Natural killer cell (primary cell): ENCODE measurements at places on chromosomes 7 and 10. TPM values are rescaled to one million over a fixed set of nuclear protein-coding genes. Genes with fewer than 3 reads are reported as not detected.
A peak's percentile ranks its signal among the peaks of the same experiment; 100 is the strongest.

GRCh38 chr10:4663162-4663992 lies 162.6 kb upstream of the AKR1E2 start:
- no peak overlapping the region for H3K4me3 ChIP-seq
- H3K36me3 ChIP-seq: no peaks in the 10 kb centered on the region
- H3K27ac ChIP-seq: no peak overlapping the region
- no peaks in the 10 kb centered on the region for H3K27me3 ChIP-seq

GRCh38 chr10:130018265-130018664 lies 54.2 kb upstream of the EBF3 start:
- H3K36me3 ChIP-seq: no peaks in the 10 kb centered on the region
- H3K4me3 ChIP-seq: no peak overlapping the region
- no peaks in the 10 kb centered on the region for H3K27me3 ChIP-seq
- no peaks in the 10 kb centered on the region for H3K4me1 ChIP-seq
- no peak for DNase-seq
- no peak overlapping the region for H3K27ac ChIP-seq

DNA sequence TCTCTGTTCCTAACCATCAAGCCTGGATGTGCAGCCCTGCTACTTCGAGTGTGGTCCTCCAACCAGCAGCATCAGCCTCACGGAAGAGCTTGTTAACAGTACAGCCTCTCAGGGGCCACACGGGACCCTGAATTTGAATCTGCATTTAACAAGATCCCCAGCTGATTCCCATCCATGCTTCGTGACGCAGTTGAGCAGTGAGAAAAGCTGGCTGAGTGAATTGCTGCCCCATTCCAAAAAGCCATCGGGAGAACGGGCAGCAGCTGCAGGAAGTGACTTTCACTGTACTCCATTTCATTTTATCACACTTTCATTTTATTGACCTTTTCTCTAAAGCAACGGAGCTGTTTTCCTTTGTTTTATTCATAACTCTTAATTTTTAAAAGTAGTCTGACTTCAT lies 22.5 kb downstream of the FAM171A1 start:
- DNase-seq: no peak
- no peak overlapping the region for H3K27ac ChIP-seq
- H3K4me3 ChIP-seq: no peak overlapping the region
- H3K36me3 ChIP-seq: no peaks in the 10 kb centered on the region
- H3K27me3 ChIP-seq: peaks cover 3% of the 10 kb centered on the region
- H3K4me1 ChIP-seq: no peaks in the 10 kb centered on the region

- no peak overlapping the region for H3K27ac ChIP-seq
- no peak overlapping the region for H3K4me3 ChIP-seq
Observed at GRCh38 chr10:77909021-77909748, 17.4 kb downstream of the DLG5 start.

GRCh38 chr10:93225938-93226337 lies 152.2 kb downstream of the CYP26A1 start:
- H3K36me3 ChIP-seq: no peaks in the 10 kb centered on the region
- DNase-seq: no peak
- no peak overlapping the region for H3K4me3 ChIP-seq
- no peaks in the 10 kb centered on the region for H3K4me1 ChIP-seq
- H3K27ac ChIP-seq: no peak overlapping the region
- no peaks in the 10 kb centered on the region for H3K27me3 ChIP-seq

GRCh38 chr7:101170617-101171441 lies 5.5 kb upstream of the VGF start:
- peaks cover 82% of the 10 kb centered on the region for H3K27me3 ChIP-seq
- no peak overlapping the region for H3K27ac ChIP-seq
- peak; percentile 44 for DNase-seq
- H3K4me3 ChIP-seq: no peak overlapping the region

- H3K4me1 ChIP-seq: peaks cover 9% of the 10 kb centered on the region
- H3K4me3 ChIP-seq: no peak overlapping the region
- peak overlapping the region; percentile 15 for H3K27ac ChIP-seq
- H3K27me3 ChIP-seq: no peaks in the 10 kb centered on the region
- H3K36me3 ChIP-seq: no peaks in the 10 kb centered on the region
Observed at GRCh38 chr10:89367529-89367928, 10.3 kb upstream of the IFIT1B start.

- H3K4me1 ChIP-seq: no peaks in the 10 kb centered on the region
- H3K36me3 ChIP-seq: no peaks in the 10 kb centered on the region
- H3K4me3 ChIP-seq: no peak overlapping the region
- H3K27me3 ChIP-seq: no peaks in the 10 kb centered on the region
Observed at GRCh38 chr10:66837990-66838389, 87.8 kb upstream of the LRRTM3 start.

DNA sequence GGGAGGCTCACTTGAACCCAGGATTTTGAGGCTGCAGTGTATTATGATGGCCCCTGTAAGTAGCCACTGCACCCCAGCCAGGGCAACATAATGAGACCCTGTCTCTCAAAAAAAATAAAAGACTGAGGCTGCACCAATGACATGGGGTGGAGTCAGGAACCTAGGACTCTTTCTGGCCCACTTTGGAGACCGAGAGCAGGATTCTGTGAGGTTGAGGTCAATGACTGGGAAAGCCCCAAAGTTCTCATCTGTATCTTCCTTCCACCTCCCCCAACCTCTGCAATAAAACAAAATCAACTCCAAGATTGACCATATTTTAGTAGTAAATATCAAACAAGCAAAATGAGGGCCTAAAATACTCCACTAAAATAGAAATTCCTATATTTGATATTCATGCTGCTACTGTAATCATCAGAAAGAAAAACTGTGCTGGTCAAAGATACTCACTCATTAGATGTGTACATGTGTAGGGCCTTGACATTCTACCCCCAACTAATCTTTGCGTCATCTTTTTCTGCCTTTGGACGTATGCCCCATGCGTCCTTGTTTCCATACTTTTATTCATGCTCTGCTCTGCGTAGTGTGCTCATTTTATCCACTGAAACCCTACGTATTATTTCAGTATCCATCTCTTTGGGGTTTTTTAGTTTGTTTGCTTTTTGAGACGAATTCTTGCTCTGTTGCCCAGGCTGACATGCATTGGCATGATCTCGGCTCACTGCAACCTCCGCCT lies 23.8 kb downstream of the WBP1L start:
- no peaks in the 10 kb centered on the region for H3K27me3 ChIP-seq
- peaks cover 5% of the 10 kb centered on the region for H3K36me3 ChIP-seq
- H3K4me1 ChIP-seq: peaks cover 2% of the 10 kb centered on the region
- no peak overlapping the region for H3K27ac ChIP-seq

GRCh38 chr10:114925587-114926586 lies 12.1 kb upstream of the TRUB1 start:
- no peak overlapping the region for H3K27ac ChIP-seq
- no peaks in the 10 kb centered on the region for H3K27me3 ChIP-seq
- no peaks in the 10 kb centered on the region for H3K36me3 ChIP-seq
- DNase-seq: no peak
- H3K4me3 ChIP-seq: no peak overlapping the region
- no peaks in the 10 kb centered on the region for H3K4me1 ChIP-seq

DNA sequence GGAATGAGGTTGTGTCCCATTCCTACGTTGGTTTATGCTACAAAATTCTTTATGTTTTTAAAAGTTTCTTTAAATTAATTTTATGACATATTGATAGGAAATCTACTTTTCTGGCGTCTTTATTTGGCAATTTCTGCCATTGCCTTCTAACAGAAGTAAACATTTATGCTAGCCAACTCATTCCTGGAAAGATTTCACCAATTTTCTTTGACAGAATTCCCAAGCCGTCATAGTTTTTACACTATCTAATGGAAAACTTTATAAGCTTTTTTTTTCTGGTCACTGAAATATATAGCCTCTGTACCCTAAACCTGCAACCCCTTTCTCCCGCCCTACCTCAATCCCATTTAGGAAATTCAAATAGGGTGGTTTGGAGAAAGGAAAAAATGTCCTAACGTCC lies 6.1 kb upstream of the TCAF1 start:
- no peak for DNase-seq
- H3K27ac ChIP-seq: no peak overlapping the region
- H3K36me3 ChIP-seq: no peaks in the 10 kb centered on the region
- no peak overlapping the region for H3K4me3 ChIP-seq
- no peaks in the 10 kb centered on the region for H3K27me3 ChIP-seq

HDAC9 gene
- total RNA-seq: 24.1 TPM

NPFFR1 gene
- total RNA-seq: 0.05 TPM

EIF5AL1 gene
- total RNA-seq: 0.13 TPM

ASCC1 gene
- 35.2 TPM for total RNA-seq

CHST3 gene
- not detected for total RNA-seq
